HuH-7 (cell line): ENCODE measurements at places on chromosomes 1 and 21.

DNA sequence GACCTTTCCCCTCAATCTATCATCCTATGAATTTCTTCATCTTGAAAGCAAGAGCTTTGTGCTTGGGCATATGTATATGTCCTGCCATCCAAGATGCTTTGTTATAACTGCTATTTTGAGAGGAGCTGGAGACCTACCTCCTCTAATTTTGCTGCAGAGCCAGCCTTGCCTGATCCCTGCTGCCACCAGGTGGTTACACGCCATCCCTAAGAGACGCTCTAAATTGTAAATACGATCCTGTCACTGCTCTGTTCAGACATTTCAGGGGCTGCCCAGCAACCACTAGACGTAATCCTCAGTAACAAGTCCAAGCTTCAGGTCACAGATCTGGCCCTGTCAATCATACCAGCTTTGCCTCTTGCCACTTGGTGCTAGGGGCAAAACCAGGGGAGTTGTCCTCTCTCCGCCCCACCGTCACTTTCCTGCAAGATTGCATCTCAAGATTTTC, 32.9 kb downstream of the GPA33 start:
- DNase-seq: peak; percentile 41

DNA sequence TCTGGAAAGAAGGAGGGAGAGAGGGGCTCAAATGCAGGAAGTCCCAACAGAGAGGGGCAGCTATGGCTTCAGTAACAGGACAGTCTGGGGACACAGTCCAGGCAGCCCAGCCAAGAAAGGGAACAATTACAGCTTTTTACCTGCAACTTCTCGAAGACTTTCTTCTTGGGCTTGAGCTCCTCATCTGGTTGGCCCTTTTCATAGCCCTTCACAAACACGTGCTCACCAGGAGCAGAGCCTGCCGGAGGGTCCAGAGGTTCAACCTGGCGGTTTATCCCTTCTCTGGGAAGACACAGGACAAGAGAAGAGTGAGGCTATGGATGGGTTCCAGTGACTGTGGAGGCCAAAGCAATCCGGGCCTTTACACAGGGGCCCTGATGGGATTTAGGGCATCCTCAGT, 37.9 kb downstream of the YARS1 start:
- no peak for DNase-seq

DNA sequence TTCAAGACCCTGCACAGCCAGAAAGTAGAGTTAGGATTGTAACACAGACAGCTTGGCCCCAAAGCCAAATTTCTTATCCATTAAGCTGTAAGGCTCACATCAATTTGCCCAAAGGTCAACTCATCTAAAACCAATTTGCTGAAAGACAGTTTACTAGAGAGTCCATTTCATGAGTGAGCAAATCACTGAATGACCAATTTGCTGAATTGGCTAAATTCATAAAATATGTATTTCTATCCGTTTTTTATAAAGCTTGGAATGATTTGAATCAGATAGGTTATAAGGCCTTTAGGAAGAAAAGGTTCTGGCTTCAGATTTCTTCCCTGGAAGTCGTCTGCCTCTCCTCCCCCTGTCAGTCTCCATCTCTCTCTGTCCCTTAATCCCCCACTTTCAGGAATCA, 168.1 kb downstream of the FCRL5 start:
- DNase-seq: no peak

- no peak for DNase-seq
Observed at GRCh38 chr1:59061876-59062275, 235.0 kb upstream of the FGGY start.

DNA sequence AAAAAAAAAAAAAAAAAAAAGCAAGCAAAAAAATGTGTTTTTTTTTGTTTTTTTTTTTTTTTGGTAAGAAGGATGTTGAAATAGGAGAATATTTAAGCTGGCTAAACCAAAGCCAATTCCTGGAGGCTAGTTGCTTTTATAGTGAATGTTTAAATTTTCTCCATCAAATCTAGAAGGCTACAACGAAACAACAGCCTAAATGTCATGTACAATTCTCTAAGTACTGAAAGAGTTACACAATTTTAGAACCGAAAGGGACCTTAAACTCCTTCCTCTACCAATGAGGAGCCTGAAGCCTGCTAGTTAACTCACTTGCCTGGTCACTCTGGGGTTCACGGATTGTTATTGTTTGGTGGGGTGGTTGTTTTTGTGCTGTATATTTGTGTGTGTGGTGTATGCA, 3.5 kb downstream of the WLS start:
- no peak for DNase-seq

DNA sequence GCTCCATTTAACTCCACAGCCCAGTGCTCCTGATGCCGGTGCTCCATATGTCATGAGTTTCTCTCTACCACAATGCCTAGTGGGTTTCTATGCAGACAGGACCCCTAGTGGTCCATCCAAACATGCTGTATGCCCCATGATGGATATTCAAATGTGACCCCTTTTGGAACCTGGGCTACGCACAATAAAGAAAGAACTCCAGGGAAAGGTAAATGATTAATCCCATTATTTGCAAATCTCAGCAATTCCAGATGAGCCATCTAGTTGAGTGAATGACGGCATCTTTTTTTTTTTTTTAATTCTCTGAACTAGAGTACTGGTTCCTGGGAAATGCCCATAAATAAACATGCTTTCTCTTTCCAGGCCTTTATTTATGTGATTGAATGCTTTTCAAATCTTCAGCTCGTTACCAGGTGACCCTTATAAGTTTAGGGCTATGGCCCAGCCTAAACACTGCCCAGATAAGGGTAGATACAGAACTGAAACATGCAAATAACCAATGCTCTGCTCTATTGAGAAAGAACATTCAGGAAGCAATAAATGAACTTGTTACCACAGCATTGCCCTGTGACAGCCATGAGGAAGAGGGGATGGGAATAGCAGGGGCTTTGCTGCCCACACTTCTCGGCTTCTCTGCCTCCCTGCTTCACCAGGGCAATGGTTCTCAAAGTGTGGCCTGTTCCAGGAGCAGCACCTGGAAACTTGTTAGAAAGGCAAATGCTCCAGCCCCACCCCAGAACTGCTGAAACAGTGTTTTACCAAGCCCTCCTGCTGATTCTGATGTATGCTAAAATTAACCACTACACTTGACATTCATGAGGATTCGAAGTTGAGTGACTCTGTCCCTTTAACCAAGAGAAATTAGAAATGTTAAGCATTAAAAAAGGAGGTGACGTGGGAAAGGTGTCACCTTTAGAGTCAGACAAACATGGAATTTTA, 151.7 kb downstream of the SEC16B start:
- DNase-seq: no peak

- DNase-seq: no peak
Observed at GRCh38 chr21:27393726-27394125, 426.8 kb upstream of the ADAMTS5 start.

- DNase-seq: no peak
Observed at GRCh38 chr1:2406451-2407041, 5.8 kb downstream of the PEX10 start.

GRCh38 chr1:116819081-116819480, 64.9 kb downstream of the CD2 start:
- no peak for DNase-seq

DNA sequence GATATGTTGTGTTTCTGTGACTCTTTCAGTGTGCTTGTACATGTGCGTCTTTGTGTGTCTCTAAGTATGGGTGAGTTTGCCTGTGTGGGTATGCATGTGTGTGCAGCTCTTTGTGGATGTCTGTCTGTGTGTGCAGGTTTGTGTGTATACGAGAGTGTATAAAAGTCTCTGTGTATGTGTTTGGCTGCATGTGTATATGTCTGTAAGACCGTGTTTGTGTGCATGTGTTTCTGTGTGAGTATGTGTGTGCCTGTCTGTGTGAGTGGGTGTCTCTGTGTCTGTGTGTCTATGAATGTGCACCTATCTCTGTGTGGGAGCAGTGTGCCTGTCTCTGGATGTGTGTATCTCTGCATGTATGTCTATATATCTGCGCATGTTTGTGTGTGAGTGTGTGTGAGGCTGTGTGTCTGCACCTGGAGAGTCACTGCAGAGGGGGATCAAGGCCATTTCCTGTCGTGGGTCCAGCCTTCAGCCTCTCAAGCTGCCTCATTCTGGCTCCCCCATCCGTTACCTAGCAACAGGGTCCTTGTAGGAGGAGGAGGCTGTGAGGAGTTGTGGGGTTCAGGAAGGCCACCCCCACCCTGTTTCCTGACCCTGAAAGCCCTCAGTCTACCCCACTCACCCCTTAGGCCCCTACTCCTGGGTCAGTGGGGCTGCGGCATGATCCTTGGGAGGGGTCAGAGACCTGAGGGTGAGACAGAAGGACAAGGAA, 10.4 kb downstream of the FGR start:
- no peak for DNase-seq

DNA sequence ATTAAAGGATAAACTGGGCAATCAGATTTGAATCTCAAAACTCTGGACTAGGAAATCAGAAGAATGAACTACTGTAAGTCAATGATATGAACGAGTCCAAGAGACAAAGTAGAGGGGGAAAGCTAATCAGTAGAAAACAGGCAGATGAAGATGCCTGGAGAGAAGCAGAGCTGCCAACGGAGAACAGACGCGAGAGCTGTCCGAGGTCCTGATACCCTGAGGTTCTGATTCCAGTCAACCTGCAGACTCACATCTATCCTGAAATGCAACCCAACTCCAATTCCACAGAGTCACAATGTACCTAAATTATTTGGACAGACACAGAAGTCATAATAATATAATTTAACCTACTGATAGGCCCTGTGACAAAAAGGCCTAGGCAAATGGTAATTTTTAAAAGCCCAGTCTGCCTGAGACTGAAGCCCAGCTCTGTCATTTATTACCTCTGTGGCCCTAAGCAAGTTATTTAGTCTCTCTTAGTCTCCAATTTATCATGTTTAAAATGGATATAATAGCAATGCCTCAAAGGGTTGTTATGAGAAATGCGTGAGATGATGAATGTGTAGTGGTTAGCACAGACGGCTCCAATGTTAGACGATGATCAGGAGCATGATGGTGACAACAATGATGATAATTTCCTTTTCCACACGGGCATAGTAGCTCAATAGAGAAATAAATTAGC, 33.4 kb downstream of the RGS7 start:
- peak; percentile 25 for DNase-seq

DNA sequence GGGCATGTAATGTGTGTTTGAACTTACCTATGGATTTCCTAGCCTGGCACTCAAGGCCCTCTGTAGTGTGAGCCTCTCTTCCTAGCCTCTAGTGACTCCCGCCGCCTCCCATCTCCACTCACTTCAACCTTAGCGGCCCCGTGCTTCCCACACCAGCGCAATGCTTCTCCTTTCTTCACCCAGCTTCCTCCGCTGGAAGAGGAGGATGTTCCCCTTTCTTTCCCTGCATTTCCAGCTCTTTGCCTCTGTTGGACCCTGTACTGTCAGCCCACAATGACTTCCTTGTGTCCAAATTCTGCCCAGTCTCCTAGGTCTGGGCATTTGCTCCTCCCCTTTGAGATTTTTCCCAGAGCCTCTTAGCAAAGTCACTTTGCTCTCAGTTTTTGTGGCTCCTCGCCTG, 138.1 kb upstream of the IRF2BP2 start:
- DNase-seq: no peak

DNA sequence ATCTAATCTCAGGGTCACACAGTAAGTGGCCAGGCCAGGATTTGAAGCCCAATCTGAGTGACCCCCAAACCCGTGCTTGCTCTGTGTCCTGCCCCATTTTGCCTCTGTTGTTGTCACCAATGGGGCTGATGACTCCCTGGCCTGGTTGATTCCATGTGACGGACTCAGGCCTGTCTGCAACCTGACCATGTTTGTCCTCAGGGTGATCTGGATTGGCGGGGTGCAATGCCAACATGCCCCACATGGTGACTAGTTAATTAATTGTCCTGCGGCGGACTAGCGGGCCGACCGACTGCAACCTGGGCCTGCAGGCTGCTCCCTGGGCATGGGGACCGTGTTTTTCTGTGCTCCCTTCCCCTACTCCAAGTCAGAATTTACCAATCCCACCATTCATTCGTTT, 256.3 kb downstream of the MATN1 start:
- DNase-seq: no peak

DNA sequence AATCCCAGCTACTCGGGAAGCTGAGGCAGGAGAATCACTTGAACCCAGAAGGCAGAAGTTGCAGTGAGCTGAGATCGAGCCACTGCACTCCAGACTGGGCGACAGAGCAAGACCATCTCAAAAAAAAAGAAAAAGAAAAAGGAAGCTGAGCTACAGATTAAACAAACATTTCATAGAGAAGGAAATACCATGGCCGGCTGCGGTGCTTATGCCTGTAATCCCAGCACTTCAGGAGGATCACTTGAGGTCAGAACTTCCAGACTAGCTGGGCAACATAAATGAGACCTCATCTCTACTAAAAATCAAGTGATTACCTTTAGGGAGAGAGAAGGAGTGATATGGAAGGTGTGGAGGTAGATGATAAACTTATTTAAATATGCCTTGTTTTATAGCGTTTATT, 14.0 kb upstream of the CFAP126 start:
- DNase-seq: no peak

DNA sequence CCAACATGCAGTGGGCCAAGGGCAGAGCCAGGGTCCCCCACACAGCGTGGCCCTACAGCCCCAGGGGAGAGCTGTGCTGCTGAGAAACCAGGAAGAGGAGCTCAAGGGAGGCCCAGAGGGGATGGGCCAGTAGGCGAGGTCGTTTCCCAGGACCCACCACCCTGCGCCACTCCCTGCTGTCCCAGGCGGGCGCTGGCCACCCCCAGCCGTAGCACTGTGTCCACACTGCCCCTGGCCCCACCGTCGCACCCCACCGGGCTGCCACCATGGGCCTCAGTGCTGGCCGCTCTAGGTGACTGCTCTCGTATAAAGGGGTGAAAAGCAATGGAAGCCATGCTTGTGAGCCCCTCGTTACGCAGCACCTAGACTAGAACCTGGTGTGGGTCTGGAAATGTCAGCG, 22.4 kb downstream of the NADK start:
- DNase-seq: no peak

- DNase-seq: no peak
Observed at GRCh38 chr1:183632964-183633363, 2.6 kb downstream of the ARPC5 start.

DNA sequence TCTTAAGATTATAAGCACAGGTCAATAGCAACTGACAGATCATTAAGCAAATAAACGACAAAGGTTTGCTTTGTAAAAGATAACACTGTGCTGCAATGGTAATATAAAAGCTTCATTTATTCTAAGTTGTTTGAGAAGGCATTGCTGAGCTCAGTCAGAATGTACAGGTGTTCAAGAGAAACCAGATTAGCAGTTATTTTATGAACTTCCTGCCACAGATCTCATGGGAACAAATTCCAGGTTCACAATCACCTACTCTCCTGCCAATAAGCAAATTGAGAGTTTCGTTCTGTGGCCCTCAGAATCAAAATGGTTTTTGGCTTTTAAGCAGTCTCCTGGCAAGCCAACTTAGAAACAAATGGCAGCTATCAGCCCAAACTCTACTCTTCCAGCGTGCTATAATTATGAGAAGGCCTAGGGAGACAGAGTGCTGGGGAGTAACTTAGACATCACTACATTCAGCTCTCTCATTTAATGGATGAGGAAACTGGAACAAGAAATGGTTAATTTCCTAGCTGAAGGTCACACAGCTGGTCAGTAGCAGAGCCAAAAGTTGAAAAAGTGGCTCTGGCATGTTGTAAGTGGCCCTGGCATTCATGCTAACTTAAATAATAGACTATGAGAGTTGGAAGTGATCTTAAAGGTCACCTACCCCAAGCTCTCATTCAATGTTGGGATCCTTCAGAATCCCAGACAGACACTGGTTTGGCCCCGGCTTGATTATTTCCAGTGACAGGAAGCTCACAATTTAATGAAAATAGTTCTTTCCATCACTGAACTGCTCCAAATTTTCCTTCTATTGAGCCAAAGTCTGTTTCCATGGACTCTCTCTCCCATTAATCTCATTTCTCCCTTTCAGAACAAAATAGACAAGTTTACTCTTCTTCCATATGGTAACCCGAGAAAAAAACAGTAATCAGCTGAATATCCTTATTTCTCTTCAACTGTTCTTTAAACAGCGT, 82.6 kb upstream of the EDEM3 start:
- DNase-seq: no peak
